T-cell (primary cell): ENCODE measurements at places on chromosomes 16 and 17.

DNA sequence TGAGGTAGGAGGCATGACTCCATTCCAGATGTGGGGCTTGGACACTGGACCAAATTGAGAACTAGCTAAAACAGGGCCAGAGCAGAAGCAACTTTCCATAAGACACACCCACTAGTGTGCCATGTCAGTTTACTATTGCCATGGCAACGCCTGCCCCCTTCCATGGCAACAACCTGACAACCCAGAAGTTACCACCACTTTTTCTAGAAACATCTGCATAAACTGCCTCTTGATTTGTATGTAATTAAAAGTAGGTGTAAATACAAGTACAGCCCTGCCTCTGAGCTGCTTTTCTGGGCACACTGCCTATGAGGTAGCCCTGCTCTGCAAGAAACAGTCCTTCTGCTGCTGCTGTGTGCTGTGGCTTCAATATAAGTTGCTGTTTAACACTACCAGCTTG is 19.5 kb upstream of the SCNN1B start:
- no peak overlapping the region for H3K4me3 ChIP-seq
- no peak for DNase-seq
- H3K4me1 ChIP-seq, result no peaks in the 10 kb centered on the region

GRCh38 chr17:40871316-40871715 is 4.3 kb upstream of the KRT12 start:
- no peak overlapping the region for H3K4me3 ChIP-seq
- DNase-seq, result no peak
- H3K4me1 ChIP-seq, result no peaks in the 10 kb centered on the region
- H3K27ac ChIP-seq, result no peak overlapping the region
- H3K27me3 ChIP-seq, result peaks cover 14% of the 10 kb centered on the region

DNA sequence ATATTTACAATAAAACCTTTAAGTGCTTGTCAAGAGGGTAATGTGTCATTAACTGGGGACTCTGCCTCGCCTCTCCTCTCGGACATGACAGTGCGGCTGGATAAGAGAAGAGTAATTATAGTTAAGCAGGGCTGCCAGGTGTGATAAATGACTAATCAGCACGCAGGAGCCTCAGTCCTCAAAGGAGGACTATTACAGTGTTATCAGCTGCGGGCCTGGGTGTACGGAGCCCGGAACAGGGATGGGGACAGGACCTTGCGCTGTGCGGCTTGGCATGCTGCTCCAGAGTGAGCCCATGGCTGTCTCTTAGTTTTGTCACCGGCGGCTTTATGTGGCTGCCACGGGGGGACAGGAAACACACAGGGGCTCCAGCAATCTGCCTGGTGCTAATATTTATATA is 607.2 kb downstream of the MAF start:
- no peaks in the 10 kb centered on the region for H3K36me3 ChIP-seq
- H3K27me3 ChIP-seq, result no peaks in the 10 kb centered on the region
- no peak for DNase-seq
- peaks cover 3% of the 10 kb centered on the region for H3K4me1 ChIP-seq

DNA sequence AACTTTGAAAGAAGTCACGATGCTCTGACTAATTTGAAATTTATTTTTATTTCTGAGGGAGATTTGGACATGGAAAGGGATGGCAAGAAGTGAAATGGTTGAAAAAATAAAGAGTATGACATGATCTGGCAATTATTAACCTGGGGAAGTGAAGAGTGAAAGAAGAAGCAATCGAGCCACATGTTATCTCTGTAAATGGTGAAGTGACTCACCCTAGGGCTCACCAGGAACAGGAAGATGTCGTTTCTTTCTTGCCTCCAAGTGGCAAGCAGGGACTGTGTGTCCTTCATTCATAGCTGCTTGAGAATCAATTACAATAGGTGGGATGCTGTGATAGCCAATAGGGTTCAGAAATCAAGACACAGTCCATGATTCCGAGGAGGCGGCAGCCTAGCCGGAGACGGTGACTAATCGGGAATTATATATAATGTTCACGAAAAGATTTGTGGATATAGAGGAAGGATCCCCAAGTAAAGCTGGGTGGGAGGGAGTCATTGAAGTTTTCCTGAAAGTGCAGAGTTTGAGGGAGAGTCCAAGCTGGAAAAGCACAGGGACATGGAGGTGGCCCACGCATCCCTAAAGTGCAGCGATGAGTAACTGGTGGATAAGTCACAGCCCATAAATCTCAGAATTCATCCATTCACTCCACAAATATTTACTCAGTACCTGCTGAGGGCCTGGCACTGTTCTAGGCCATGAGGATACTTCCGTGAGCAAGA is 18.2 kb upstream of the KRT20 start:
- H3K4me1 ChIP-seq, result no peaks in the 10 kb centered on the region
- no peak overlapping the region for H3K4me3 ChIP-seq
- H3K27me3 ChIP-seq, result peaks cover 18% of the 10 kb centered on the region
- DNase-seq, result no peak
- no peaks in the 10 kb centered on the region for H3K36me3 ChIP-seq

DNA sequence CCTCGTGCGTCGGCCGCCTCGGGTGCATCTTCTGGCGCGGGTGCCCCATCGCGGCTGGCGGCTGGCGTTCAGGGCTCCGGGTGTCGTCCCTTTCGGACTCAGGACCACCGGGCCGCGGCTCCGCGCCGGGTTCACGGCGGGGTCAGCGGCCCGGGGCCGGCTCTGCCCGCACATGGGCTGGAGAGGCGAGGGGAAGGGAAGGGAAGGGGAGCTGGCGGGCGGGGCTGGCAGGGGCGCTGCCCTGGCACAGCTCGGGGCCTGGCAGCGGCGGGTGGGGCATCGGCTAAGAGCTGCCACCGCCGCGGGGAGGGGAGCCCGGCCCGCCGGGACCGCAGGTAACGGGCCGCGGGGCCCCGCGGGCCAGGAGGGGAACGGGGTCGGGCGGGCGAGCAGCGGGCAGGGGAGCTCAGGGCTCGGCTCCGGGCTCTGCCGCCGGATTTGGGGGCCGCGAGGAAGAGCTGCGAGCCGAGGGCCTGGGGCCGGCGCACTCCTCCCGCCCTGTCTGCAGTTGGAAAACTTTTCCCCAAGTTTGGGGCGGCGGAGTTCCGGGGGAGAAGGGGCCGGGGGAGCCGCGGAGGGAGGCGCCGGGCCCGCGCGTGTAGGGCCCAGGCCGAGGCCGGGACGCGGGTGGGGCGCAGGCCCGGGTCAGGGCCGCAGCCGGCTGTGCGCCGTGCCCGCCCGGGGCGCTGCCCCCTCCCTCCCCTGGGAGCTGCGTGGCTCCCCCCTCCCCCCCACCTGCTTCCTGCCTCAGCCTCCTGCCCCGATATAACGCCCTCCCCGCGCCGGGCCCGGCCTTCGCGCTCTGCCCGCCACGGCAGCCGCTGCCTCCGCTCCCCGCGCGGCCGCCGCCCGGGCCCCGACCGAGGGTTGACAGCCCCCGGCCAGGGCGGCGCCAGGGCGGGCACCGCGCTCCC is 646 bp downstream of the HIC1 start:
- H3K27me3 ChIP-seq, result peaks cover 2% of the 10 kb centered on the region
- no peak overlapping the region for H3K27ac ChIP-seq
- peaks cover 14% of the 10 kb centered on the region for H3K4me1 ChIP-seq
- H3K4me3 ChIP-seq, result peak overlapping the region; percentile 66
- H3K36me3 ChIP-seq, result no peaks in the 10 kb centered on the region

DNA sequence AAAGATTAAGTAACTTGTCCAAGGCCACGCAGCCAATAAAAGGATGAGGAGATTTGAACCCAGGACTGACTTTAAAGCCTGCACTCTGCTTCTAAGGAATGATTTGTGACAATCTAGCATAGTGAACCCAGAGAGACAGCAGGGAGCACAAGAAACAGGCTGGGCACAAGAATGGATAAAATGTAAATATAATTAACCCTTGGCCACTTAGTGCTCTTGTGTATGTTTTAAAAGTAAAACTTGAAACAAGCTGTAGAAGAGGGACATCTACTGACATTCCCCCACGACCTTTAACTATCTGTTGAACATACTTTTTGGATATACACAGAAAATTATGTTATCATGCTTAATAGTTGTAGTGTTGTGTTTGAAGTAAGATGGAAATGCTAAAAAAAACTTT is 141.9 kb upstream of the PMFBP1 start:
- no peaks in the 10 kb centered on the region for H3K27me3 ChIP-seq
- H3K4me3 ChIP-seq, result no peak overlapping the region
- no peak for DNase-seq
- no peak overlapping the region for H3K27ac ChIP-seq

DNA sequence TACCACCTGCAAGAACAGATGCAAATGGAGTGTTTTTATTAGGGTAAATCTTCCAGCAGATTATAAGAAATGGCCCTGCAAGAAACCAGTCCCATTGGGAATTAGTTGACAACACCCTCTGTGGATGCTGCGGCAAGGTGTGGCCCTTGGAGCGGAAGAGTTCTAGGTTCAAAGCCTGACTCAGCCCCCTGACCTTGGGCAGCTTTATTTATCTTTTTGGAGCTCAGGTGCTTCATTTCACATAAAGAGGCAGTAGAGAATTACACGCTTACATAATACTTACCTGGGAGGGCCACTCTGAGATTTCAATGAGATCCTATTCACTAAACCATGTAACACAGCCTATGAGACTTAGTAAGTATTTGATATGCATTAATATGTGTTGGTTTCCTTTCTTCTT is 318.2 kb upstream of the SOX9 start:
- H3K4me3 ChIP-seq, result no peak overlapping the region
- no peak overlapping the region for H3K27ac ChIP-seq
- H3K27me3 ChIP-seq, result no peaks in the 10 kb centered on the region

DNA sequence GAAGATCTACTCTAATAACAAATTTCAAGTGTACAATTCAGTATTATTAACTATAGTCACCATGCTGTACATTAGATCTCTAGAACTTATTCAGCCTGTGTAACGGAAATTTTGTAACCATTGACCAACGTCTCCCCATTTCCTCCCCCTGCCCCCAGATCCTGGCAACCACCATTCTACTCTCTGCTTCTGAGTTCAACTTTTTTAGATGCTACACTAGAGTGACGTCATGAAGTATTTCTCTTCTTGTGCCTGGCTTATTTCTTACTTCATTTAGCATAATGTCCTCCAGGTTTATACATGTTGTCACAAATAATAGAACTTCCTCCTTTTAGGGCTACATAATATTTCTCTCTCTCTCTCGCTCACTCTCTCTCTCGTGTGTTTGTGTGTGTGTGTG is 157.5 kb downstream of the ANKFN1 start:
- DNase-seq, result no peak
- no peaks in the 10 kb centered on the region for H3K27me3 ChIP-seq
- H3K4me3 ChIP-seq, result no peak overlapping the region
- no peaks in the 10 kb centered on the region for H3K4me1 ChIP-seq

- H3K36me3 ChIP-seq, result peaks cover 2% of the 10 kb centered on the region
- peaks cover 63% of the 10 kb centered on the region for H3K4me1 ChIP-seq
- H3K27ac ChIP-seq, result peak overlapping the region; percentile 57
- DNase-seq, result peak; percentile 70
- H3K4me3 ChIP-seq, result no peak overlapping the region
Measured at GRCh38 chr17:80761110-80761871, 216.7 kb downstream of the RPTOR start.

GRCh38 chr17:8137645-8138373 is 13.9 kb upstream of the HES7 start:
- DNase-seq, result no peak
- peak overlapping the region; percentile 74 for H3K4me3 ChIP-seq
- no peaks in the 10 kb centered on the region for H3K27me3 ChIP-seq
- peak overlapping the region; percentile 97 for H3K27ac ChIP-seq

DNA sequence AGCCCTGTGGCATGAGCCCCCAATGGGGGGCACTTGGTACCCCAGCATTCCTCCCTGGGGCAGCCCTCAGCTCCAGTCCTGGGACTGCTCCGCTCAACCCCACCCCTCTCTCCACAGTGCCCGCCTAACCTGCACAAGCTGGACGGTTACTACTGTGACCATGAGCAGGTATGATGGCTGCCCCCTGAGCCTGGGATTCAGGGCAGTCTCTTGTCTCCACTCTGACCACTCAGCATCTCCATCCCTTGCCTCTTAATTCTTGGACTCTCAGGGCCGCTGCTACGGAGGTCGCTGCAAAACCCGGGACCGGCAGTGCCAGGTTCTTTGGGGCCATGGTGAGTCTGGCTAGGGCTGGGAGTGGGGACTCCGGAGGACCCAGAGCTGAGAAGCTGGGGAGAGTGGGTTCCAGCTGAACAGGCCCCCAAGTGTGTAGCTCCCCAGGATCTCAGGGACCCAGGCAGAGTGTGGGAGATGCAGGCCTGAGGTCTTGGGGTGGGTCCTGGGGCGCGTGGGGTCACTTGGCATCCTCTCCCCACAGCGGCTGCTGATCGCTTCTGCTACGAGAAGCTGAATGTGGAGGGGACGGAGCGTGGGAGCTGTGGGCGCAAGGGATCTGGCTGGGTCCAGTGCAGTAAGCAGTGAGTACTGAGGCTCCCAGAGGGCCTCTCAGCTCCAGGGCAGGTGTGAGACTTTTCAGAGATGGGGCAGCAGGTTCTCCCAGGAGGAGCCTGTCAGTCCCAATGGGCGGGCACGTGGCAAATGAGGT is 18.0 kb downstream of the ADAM11 start:
- DNase-seq, result no peak
- H3K27me3 ChIP-seq, result peaks cover 67% of the 10 kb centered on the region
- H3K36me3 ChIP-seq, result no peaks in the 10 kb centered on the region
- H3K27ac ChIP-seq, result no peak overlapping the region
